Amniotic epithelial cell (primary cell): ENCODE measurements at places on chromosomes 5 and 9.
A peak's percentile ranks its signal among the peaks of the same experiment; 100 is the strongest.

DNA sequence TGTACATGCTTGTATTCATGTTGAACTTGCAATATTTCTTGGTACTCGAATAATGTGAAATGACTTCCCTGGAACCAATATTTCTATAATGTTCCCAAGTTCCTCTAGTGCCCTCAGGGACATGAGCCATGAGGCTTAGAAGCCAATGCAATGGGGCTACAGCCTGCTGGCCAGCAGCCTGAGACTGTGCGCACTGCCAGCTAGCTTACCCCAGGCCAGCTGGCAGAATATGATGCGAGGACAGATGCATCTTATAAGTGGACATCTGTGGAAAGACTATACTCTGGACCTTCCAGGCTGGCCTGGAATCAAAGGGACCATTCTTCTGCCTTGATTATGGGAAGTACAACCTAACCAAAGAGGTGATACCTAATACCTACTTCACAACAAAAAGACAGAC is 1862.0 kb upstream of the ACO1 start:
- DNase-seq: no peak

GRCh38 chr5:60435808-60436207 is 264.2 kb downstream of the DEPDC1B start:
- DNase-seq: no peak

GRCh38 chr5:96794757-96795156 is 13.0 kb downstream of the ERAP1 start:
- no peak for DNase-seq

- DNase-seq: no peak
These were observed 215.1 kb downstream of the TSSK1B start for GRCh38 chr5:113219695-113220094.

GRCh38 chr9:37555786-37556185 is 20.4 kb downstream of the FBXO10 start:
- DNase-seq: peak; percentile 87

GRCh38 chr9:126222835-126223431 is 103.7 kb upstream of the MVB12B start:
- no peak for DNase-seq

- no peak for DNase-seq
These were observed 7.8 kb upstream of the ANP32B start for GRCh38 chr9:97975376-97975775.

GRCh38 chr9:129176701-129177442 is 1.2 kb downstream of the IER5L start:
- DNase-seq: peak; percentile 56

- DNase-seq: no peak
These were observed 27.6 kb downstream of the ZNF462 start for GRCh38 chr9:106890608-106891007.

- no peak for DNase-seq
These were observed 466.8 kb downstream of the DMAC1 start for GRCh38 chr9:7332780-7333179.

DNA sequence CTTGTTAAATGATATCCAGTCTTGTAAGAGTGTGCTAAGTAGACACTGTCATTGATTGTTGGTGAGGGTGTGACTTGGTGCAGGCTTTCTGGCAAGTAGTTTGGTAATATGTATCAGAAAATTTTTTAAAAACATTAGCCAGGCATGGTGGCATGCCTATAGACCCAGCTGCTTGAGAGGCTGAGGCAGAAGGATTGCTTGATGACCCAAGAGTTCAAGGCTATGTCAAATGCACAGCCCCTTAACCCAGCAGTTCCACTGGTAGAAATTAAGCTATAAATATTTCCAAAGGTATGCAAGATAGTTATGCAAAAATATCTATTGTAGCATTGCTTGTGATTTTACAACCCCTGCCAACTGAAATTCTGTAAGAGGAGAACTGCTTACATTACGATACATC is 24.2 kb downstream of the ZBTB43 start:
- DNase-seq: no peak

GRCh38 chr5:77937015-77937908 is 161.1 kb upstream of the TBCA start:
- DNase-seq: no peak

- no peak for DNase-seq
These were observed 79.7 kb downstream of the TSPAN17 start for GRCh38 chr5:176726746-176727527.

DNA sequence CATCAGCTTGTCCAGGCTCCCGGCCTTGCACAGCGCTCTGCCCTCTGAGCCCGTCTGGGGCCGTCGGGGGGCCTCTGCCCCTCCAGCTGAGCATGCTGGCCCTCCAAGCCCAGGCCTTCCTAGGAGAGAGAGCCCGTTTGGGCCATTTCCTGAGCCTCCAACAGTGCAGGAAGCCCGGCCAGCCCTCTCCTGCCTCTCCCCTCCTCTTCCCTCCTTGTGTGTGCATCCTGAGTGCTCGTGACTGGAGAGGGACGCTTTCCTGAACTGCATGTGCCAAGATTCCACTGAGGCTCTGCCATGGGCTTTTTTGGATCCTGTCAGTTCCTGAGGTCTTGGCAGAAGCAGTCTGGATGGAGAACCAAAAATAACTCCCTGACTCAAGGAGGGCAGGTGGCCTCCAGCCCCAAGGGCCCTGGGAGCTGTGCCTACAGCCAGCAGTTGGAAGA is 15.6 kb downstream of the OLFM1 start:
- DNase-seq: no peak

GRCh38 chr9:109538346-109538745 is 40.2 kb upstream of the PTPN3 start:
- no peak for DNase-seq

- no peak for DNase-seq
These were observed 100.6 kb upstream of the IER5L start for GRCh38 chr9:129278391-129279237.

DNA sequence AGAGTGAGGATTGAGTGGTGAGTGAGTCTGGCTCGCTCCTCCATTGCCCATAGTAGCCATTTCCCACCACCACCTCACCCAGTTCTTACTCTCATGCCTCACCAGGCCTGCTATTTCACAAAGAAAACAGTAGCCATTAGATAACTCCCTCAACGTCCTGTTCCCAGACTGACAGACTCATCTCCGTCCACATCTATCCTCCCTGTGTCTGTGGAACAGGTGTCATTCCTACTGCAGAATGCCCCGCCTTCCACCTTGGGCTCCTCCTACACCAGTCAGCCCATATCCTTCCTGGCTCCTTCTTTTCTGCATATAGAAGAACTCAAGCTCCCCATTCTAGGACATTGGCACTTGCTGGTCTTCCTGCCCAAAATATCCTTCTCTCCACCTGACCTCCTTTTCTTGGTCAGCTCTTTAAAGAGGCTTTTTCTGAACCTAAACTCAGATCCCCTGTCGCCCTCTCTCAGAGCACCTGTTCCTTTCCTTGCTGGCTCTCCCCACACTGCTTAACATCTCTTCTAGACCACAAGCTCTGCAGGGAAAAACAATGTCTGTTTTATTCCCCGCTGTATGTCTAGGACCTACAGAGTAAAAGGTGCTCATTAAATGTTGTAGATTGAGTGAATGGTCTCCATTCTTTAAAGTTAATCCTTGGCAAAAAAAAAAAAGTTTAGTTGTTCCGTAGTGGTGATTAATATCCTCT is 3.2 kb downstream of the TNFAIP8 start:
- no peak for DNase-seq

DNA sequence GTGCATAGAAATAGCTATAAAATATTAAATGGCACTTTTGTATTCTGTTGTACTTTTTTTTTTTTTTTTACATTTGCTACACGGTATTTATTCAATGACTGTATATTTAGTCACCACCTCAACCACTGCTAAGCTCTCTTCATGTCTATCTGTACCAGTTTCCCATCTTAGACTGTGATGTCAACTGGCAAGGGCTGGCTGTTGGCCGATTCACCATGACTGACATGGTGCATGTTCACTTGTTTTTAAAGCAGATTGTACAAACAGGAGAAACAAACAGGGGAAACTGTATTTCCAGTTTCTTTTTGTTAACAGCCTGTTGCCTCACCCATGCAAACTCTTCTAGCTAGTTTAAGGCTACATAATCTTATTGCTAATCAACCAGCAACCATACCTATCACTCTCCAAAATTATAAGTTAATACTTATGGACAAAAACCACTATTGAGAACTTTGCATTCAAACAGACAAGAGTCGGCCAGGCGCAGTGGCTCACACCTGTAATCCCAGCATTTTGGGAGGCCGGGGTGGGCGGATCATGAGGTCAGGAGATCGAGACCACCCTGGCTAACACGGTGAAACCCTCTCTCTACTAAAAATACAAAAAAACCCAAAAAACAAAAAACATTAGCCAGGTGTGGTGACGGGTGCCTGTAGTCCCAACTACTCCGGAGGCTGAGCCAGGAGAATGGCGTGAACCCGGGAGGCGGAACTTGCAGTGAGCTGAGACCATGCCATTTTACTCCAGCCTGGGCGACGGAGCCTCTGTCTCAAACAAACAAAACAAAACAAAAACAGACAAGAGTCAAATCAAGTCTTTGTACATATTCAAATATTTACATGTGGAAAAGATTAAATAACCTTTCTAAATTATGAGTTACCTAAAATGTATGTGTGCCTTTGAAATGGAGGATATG is 13.2 kb downstream of the ZFAND5 start:
- DNase-seq: peak; percentile 65

GRCh38 chr5:143139585-143139984 is 263.9 kb downstream of the NR3C1 start:
- DNase-seq: no peak

DNA sequence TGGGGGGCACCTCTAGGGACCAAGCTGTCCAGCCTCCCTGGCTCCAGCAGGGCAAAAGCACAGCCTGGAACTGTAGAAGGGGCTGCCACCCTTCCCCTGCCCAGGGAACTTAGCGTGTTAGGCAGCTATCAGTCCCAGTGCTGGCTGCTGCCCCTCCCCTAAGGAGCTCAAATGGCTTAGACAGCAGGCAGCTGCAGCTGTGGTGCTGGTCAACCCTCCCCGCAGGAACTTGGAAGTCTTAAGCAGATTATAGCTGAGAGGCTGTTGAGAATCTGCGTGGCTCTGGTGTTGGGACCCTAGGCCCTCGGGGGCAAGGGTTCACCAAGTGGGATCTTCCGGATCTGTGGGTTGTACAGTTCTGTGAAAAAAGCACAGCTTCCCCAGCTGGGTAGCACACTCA is 536.5 kb upstream of the CDH10 start:
- DNase-seq: no peak

DNA sequence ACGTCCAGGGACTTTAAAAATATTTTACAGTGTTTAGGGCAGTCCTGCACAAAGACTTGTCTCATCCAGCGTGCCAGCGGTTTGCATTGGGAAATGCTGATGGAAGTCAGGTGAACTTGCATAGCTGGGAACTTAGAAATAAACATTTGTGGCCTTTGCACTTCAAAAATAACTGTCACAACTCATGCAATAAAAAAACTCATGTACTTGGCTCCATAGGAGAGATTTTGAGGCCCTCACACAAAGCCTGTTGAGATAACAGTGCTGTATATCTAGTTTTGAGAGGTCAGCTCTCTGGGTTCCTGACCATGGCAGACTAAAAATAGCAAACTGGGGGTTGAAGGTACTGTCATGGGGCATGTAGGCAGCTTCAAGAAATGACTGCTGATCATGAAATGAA is 5.5 kb downstream of the COMMD10 start:
- DNase-seq: no peak

DNA sequence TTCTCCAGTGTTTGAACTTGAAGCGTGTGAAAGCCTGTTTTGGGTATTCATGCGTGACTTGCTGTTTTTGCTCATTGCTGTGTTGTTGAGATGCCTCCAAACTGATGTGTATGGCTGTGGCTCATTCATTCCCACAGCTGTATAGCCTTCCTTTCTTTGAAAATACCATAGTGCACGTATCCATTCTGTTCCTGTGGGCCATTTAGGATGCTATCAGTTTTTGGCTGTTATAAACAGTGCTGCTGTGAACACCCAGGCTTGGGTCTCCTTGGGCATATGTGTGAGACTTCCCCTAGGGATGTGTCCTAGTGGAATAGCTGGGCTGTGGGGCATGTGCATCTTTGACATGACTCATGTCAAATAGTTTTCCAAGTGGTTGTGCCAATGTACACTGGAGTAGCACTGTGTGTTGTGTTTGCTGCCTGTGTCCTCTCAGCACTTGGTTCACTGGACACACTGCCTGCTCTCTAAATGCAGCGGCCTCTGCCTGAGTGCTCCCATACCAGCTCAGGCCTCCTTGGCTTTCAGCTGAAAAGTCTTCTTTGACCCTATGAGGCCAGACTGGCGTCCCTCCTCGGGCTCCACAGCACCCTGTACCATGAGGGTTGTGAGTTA is 102.6 kb upstream of the TBC1D2 start:
- peak; percentile 44 for DNase-seq

DNA sequence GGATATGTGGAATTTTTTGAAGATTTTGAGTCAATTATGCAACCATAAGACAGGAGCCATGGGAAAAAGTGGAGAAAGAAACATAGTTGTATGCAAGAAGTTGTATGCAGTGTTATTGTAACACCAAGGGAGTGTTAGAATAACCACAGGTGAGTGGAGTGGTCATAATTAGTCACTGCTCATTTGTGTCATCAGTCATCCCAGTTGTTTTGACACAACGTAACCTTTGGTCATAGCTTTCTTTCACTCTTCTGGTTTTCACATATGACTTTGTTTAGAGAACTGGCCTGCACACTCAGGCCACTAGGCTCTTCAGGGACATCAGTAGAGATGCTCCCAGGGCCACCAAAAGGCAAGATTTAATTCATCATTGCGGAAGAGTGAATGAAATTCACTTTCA is 158.7 kb upstream of the HMHB1 start:
- no peak for DNase-seq

- peak; percentile 77 for DNase-seq
These were observed 86.9 kb downstream of the AOPEP start for GRCh38 chr9:94813379-94813778.

DNA sequence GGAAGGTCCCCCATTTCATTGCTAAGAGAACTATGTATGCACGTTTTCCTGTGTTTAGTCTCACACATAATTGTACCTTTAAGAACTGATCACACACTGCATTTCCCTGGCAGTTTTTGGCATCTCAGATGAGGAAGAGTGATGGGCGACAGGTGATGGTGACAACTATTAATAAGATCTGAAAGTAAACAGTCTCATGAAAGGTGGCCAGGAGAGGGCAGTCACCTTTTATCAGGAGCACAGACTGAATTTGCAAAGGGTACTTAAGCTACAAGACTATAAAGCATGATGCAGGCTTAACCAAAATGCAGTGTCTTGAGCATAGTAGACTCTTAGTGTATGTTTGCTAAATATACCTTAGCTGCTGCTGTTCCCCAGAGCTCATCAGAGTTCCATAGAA is 91.5 kb downstream of the GHR start:
- no peak for DNase-seq

GRCh38 chr9:1918622-1919021 is 96.5 kb upstream of the SMARCA2 start:
- DNase-seq: no peak

DNA sequence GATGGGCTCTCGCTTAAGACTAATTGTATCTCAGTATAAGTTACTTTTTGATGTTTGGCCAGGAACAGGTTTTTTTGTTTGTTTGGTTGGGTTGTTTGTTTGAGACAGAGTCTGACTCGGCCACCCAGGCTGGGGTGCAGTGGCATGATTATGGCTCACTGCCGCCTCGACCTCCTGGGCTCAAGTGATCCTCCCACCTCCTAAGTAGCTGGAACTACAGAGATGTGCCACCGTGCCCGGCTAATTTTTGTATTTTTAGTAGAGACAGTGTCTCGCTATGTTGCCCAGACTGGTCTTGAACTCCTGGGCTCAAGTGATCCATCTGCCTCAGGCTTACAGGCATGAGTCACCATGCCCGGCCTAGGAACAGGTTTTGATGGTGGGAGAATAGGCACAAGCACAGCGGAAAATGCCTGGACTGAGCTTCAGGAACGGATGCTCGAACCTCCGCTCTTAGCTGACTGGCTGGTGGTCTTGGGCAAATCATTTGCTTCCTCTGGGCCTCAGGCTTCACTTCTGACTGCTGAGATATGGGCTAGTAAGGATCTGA is 11.4 kb upstream of the SYNPO start:
- DNase-seq: no peak
